NCI-H2029 treated with DMSO at 0.1 percent for 48 hours (cell line): ENCODE measurements at places on chromosomes 16 and 17.

DNA sequence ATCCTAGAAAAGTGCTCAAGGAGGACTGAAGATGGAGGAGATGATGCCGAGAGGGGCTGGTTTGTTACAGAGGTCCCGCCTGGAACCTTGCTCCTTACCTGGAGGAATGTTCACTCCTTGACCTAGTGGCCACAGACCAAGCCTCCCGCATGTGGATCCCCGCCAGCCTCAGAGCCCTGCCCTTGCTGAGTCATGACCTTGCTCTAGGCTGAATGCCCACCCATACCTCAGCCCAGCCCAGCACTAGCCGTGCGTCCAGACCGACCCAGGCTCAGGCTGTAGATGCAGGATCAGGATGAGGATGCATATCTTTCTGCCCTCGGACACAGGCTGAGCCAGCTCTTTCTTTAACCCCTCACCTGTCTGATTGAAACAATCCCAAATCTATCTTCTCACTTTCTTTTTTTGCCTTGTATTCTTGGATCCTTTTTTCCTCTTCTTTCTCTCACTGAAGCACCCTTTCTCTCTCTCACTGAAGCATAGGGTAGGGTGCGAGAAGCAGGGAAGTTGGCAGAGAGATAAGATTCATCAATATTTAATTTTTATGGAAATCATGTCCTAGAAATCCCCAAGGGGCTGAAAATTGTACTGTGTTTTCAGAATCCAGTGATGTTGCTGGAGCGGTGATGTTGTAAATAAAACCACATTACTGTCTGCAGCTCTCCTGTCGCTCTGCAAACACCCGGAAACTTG, 34.9 kb downstream of the WSCD1 start:
- no peak for DNase-seq

- no peak for DNase-seq
These were observed 18.7 kb upstream of the TBX2 start for GRCh38 chr17:61380836-61381525.

DNA sequence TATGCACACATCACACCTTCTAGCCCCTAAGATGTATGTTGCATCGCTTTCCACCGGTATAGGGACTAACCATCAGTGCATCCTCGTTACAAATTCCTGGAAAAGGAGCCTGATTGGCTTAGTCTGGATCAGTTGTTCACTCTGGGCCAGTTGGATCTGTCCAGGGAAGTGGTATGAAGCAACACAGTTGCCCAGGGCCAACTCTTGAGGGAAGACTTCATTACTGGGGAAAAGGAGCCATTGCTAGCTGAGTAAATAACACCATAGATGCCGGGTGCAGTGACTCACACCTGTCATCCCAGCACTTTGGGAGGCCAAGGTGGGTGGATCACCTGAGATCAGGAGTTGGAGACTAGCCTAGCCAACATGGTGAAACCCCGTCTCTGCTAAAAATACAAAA, 275.2 kb upstream of the RBFOX1 start:
- no peak for DNase-seq

DNA sequence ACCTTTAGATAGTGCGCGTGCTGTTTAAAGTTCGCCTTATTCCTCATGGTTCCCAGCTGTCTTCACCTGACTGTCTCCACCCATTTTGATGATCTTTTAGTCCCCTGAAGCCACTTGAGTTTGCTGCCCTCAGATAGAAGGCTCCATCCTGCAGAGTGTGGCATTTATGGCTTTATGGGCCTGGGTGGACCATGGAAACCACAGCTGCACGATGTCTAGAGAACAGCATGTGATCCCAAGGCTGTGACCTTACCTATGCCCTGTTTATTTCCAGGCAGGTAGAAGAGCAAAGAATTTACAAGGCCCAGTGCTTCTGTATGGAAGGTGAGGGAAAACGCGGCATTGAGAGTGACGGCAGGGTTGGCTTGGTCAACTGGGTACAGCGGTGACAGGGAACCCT, 356.9 kb downstream of the SLC39A11 start:
- no peak for DNase-seq

GRCh38 chr17:65544672-65545071, 16.8 kb downstream of the AXIN2 start:
- no peak for DNase-seq

DNA sequence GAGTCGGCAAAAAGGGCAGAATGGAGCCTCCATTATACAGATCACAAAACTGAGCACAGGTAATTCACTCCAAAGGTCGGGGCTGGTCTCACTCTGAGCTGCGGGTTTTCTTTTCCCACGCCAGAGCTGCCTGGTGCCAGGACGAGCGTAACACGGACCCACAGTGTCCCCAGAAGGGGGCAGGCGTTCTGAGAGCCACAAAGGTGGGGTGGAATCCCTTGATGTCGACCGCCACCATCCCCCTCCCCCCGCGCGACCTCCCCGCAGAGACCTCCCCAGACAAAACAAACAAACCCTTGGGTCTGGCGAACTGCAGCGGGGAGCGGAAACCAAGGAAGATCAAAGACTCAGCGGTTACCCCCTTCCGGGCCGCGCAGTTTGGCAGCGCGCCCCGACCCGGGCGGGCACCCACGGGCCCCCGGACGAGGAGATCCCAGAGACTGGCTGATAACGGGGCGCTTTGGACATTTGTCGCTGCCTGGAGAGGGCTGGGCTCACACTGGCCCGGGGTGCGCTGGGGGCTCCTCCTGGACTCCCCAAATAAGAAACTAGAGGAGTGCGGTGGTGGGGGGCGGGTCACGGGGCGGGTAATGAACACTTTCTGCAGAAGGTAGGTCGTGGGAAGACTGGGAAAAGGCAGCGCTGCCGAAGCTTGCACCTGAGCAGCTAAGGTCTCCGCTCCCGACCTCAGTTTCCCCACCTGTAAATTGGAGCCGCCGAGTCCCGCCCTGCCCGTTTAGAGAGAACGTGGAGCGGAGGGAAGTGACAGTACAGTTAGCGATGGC, 664 bp upstream of the NKD1 start:
- DNase-seq, result no peak

- DNase-seq, result peak; percentile 37
These were observed 436.4 kb downstream of the SOX9 start for GRCh38 chr17:72556944-72557826.

DNA sequence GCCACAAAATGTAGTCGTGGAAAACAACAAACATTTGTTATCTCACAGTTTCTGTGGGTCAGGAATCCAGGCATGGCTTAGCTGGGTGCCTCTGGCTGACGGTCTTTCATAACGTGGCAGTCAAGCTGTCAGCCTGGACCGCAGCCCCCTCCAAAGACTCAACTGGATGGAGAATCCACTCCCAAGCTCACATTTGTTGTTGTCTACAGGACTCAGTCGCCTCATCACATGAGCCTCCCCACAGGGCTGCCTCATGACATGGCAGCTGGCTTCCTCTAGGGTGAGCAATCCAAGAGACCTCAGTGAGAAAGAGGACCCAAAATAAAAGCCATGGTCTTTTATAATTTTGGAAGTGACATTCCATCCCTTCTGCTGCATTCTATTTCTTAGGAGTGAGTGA, 34.7 kb upstream of the AKAP1 start:
- DNase-seq, result no peak

DNA sequence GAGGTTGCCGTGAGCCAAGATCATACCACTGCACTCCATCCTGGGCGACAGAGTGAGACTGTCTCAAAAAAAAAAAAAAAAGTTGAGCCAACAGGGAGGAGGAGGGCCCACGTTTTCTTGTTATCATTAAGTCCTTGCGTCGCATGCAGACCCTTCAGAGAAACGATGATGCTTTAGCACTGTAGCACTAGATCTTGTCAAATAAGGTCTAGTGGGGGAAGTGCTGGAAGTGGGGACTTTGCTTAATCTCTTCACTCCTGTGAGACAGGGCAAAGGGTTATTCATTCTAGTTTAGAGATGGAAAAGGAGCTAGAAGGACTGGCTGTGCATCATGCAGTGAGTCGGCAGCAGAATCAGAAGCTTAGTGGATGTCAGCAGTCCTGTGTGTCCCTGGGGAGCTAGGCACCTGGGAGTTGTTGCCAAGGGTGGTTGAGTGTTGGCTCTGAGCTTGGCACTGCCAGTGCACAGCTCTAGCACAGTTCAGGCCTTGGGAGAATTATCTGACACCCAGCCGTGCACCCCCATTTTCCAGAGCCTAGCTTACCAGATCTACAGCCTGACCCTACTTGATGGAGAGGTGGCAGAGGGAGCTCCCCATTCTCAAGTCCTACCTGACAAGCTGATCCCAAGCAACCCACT, 33.4 kb upstream of the TBX2 start:
- no peak for DNase-seq

- no peak for DNase-seq
These were observed 6.9 kb downstream of the CYBC1 start for GRCh38 chr17:82443465-82444283.

DNA sequence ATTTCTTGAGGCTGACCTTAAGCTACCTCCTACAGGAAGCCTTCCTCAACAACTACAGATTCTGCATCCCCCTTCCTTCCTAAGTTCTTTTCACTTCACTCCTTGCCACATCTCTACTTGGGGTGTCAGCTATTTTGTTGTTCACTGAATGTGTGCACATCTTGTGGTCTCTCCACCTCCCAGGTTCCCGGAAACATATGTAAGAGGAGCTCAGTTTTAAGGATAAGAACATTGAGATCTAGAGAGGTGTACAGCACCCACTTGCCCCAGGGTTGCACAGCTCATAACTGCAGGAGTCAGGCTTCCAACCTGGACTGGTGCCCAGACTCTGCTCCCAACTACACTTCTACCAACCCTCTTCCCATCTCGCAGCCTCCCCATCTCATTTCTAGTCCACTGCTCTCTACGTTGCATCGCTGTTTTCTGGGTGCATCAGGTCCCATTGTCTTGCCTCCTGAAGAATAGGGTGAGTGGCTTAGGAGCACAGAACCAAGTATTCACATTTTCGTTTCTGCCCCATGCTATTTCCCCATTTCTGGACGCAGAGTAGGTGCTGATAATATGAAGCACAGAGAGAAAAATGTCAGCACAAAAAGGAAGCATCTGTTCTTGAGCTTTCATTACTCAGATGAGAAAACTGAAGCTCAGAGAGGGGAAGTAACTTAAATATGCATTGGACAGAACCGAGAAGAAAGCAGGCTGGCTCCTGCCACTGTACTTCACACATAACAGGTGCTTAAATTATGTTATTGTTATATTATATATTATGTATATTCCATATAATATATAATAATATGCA, 292.0 kb upstream of the CCL2 start:
- DNase-seq, result no peak

GRCh38 chr16:82801361-82801760, 174.6 kb downstream of the CDH13 start:
- DNase-seq, result no peak

GRCh38 chr17:73879987-73880386, 235.7 kb upstream of the SDK2 start:
- no peak for DNase-seq

GRCh38 chr17:10635290-10635689, 21.8 kb downstream of the MYH3 start:
- no peak for DNase-seq

GRCh38 chr17:21171309-21171922, 42.5 kb downstream of the TMEM11 start:
- no peak for DNase-seq

DNA sequence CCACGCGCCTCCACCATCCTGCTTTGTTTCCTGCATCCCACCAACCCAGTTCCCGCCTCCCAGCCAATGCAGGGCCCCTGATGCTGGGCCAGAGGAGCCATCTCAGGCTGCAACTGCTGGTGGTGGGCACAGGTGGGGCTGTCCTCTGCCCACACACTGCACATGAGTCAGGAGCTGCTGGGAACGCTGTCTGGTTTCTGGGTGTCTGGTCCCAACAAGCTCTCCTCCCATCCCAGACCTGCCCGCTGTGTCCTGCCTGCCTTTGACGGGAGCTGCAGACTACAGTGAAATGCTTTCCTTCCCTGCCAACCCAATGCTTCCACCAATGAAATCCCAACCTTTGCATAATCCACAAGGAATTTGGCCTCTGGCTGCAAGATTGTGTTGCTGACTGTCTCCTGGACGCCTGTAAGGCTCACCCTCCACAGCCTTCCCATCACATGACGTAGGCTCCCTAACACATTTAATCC, 98.9 kb downstream of the N4BP1 start:
- DNase-seq, result no peak

DNA sequence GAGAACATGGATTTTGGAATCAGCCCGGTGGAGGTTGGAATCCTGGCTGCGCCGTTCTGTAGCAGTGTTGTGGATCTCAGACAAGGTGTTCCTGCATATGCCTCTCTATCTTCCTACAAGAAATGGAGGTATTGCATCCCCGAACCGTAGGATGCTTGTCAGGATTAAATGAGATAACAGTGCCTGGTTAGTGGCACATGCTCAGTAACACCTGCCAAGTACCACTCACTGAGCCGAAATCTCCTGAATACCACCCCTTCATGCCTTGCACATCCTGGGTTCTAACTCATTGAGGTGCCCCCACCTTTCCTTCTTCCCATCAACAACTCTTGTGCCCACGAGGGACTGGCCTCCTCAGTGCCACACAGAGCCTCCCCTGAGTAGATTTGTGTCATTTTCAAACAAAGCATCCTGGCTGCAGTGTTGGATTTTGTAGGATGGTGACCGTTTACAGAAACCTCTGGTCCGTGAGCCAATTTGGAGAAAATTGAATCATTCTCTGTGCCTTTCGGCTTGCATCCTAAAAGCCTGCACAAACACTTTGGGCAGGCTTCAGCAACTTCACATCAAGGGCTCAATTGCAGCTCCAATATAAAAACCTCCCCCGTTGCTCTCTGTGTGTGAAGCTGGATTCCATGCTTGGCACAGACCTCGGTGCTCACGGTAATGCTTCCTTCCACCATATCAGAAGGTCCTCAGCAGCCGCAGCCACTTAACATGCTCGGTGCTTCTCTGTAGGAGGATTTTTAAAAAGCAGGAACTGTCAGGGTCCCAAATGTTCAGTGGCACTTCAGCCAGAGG, 84.2 kb downstream of the WWOX start:
- no peak for DNase-seq

GRCh38 chr17:2964831-2965230, 98.6 kb downstream of the OR1D5 start:
- no peak for DNase-seq

DNA sequence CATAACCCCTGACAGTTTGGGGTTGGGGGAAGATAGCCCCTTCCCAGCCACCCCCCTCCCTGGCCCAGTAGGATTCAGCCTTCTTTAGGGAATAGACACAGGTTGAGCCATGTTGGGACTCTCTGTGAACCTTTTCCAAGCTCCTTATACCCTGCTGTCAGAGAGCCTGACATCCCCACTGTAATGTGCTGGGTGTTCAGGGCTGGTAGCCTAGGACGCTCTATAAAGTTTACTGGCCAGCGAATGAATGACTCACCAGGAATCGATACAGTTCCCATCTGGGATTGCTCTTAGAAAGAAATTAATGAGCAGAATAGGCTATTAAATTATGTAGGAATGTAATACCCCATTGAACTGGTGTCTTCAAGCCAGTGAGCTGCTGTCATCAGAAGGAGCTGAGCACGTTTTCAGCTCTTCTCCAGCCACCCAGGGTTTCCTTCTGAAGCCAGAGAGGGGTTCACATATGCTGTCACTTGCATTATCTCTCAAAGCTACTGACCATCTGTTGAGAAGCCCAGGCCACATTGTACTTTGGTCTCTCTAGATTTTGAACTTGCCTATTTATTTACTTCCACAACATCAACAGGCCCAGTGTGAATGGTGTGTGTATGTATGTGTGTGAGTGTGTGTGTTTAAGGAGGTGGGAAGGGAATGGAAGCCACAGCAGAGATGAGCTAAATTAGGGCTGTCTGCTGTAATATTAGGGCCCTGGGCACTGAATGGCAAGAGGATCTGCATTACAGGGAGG, 64.9 kb downstream of the SPACA3 start:
- no peak for DNase-seq

- DNase-seq, result no peak
These were observed 1509.2 kb downstream of the CDH11 start for GRCh38 chr16:63612462-63613227.
